ENCODE measurements at places on chromosomes 3 and 15.

DNA sequence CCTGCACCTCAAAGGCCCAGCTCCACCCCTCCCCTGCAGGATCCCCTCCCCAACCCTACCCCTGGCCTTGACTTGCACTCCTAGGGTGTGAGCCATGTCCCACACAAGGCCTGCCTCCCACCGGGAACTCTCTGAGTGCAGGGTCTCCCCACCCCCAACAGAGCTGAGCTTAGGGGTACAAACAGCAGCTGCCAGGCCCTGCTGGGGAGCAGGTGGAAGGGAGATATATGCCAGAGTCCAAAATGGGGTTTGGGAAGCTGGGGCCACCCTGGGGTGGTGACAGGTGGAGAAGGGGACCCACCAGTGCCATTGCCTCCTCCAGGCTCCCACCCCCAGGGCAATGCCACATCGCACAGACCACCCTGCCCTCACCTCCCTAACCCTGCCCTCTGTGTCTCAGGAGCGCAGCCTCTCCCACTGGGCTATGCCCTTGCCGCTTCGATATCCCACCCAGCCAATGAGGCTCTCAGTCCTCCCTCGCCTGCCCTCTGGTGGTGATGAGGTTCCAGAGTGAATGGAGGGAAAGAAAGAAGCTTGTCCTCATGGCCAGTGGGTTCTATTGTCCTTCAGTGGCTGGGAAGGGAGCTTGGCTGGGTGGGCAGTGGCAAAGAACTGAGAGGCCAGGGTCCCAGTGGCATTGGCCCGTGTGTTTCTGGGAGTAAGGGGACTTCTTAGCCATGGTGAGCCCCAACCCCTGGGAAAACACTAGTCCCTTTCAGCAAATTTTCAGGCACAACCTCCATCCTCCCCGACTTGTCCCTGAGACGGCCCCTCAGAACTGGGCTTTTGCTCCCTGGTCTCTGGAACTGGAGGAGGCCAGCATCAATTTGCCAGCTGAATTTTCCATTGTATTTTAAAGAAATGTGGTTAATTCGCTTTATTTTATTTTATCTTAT lies 46.8 kb downstream of the CYP11A1 start:
- no peak for DNase-seq

DNA sequence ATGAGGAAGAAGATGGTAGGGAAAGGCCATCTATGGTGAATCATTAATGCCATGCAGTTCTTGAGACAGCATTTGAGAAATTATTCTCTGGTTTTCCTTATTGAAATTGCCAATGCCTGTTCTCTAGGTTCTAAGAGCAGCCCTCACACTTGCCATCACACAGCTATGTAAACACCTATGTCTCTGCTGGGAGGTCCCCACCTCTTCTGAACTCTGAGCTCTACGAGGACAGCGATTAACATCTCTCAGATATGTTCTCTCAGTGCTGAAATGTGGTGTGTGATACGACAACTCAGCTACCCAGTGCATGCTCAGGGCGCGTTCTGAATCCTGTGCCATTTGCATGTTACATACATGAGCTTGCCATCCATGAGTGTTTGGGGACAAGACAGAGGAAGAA lies 131.3 kb upstream of the CTDSPL start:
- DNase-seq: no peak

- no peak for DNase-seq
These were observed 73.6 kb downstream of the ETV5 start for GRCh38 chr3:186035277-186035676.

- DNase-seq: peak; percentile 69
These were observed 16.1 kb downstream of the CD276 start for GRCh38 chr15:73700041-73700842.
